ENCODE measurements at places on chromosomes 16 and 17. TPM values are rescaled to one million over a fixed set of nuclear protein-coding genes. Genes with fewer than 3 reads are reported as not detected.

The B3GNT9 gene
- 10.1 TPM for total RNA-seq

GRCh38 chr16:87740909-87741424, 24.8 kb downstream of the KLHDC4 start:
- no peak for DNase-seq

GRCh38 chr17:47844227-47844626, 3.2 kb upstream of the SCRN2 start:
- DNase-seq, result no peak

GRCh38 chr17:9236286-9237052, 215.2 kb downstream of the NTN1 start:
- peak; percentile 57 for DNase-seq
